ENCODE measurements at places on chromosomes 5 and 9.
A peak's percentile ranks its signal among the peaks of the same experiment; 100 is the strongest.

DNA sequence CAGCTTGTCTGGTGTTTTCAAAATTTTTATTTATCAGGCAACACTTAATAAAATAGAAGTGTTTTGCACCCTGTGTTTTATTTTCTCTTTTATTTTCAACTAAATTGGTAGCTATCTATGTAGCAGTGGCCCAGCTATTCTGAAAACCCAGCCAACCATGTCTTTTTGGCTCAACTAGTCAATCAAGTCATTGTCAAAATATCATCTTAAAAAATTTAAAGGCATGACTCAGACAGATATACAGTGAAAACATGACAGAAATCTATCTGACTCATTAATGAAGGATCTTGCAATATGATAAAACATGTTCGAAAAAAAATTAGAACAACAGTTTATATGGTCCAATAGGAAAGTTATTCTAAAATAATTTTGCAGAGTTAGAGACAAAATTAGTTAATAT, 75.1 kb downstream of the HSD17B4 start:
- no peak for DNase-seq

GRCh38 chr5:96321345-96321744, 111.7 kb downstream of the PCSK1 start:
- DNase-seq, result no peak

- peak; percentile 23 for DNase-seq
These were observed 1.5 kb upstream of the TEX10 start for GRCh38 chr9:100354121-100354800.

GRCh38 chr5:149432911-149433401, 53.9 kb upstream of the IL17B start:
- DNase-seq, result no peak

DNA sequence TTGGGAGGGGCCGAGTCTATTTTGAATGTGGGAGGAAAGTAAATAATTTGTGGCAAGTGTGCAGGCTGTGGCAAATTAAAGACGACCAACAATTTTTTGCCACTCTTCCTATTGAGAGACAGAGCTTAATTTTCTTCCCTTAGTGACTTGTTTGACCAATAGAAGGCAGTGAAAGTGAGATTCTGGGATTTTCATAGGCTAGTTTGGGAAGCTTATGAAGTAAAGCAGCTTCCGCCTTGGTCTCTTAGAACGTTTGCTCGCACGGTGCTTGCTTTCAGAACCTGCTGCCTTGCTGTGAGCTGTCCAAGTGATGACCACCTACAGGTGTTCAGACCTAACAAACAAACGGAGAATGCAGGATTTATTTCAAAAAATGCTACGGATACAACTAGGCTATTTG, 6.7 kb upstream of the OR1N2 start:
- no peak for DNase-seq

- DNase-seq, result no peak
These were observed 39.3 kb upstream of the RAD23B start for GRCh38 chr9:107243742-107244141.

DNA sequence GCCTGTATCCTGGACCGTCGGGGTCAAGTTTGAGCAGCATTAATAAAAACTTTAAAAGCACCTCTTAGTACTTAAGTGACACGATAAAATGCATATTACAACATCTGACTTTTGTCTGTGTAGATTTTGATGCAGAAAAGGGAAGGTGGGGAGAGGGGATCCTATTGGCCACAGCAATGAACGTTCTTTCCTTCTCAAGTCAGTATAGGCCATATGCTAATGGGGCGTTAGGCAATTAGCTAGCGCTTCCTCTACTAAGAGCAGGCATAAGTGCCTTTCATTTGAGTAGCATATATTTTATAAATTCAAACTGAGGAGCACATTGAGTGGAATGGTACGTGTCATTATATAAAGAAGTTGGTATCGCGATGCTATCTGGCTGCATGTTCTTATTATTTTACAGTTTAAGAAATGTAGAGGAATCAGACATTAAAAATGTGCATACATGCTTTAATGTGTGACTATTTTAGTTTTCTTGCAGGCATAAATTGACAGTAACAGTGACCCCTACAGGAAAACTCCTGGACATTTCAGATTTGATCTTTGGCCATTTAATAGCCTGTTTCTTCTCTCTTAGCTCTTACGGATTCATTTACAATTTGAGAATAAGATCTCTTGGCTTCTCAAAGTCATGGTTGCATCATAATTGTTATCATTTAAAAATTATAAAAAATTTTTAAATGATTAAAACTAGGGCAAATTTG, 1.1 kb upstream of the GNA14 start:
- DNase-seq, result peak; percentile 76

DNA sequence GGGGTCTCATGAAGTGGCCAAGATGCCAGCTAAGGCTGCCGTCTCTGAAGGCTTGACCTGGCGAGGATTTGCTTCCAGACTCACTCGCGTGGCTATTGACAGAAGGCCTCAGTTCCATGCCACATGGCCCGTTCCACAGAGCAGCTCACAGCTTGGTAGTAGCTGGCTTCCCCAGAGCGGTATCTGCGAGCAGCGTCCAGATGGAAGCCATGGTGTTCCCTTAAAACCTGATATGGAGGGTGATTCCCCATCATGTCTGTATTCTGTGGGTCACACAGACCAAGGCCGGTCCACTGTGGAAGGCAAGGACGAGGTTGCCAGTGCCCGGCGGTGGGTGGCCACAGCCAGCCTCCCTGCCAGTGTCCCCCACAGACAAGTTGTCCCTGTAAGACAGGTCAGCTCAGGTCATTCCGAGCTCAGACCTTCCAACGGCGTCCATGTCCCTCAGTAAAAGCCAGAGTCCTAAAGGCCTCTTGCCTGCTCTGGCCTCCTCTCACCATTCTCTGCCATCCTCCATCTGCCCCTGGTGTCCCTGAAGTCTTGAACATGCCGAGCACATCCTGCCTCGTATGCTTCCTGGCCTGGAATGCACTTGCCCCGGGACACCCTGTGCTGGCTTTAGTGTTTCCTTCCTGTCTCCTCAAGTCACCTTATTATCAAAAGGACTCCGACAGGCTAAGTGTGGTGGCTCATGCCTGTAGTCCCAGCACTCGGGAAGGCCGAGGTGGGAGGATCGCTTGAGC, 61.3 kb upstream of the LRRTM2 start:
- no peak for DNase-seq

DNA sequence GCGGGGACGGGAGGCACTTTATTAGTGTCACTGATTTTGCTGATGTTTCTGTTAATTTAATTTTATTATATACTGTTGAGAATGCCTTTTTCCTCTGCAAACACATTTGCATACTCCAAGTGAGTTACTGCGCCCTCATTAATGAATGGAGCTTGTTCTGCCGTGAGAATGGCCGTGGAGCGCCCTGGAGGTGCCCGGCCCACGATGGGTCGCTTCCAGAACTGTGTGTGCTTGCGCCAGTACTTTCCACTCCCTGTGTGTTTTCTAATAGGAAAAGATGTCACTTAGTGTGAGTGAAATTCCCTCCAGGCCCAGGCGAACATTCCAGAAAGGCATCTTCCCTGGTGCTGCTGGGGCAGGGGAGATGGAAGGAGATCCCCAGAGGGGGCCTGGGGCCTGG, 30.1 kb downstream of the NDUFS6 start:
- no peak for DNase-seq

DNA sequence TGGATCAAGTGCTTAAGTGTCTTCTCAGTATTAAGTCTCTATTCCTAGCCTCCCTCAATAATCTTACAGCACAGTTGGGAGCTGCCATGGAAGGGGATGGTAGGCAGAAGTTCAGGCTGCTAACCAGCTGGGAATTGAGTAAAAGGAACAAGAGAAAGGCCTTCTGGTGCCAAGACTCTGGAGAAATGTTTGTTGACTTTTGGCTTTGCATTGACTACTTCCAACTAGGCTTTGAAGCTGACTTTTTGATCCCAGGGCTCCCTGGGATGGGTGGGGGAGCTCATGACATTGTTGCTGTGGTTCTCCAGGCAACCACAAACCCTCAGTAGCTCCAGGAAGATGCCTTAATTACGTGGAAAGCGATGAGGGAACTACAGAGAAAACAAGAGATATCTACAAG, 85.2 kb upstream of the HTR4 start:
- DNase-seq, result no peak

Measured in Kasumi-1 (cell line).